ENCODE measurements at places on chromosomes 3 and 15.

- DNase-seq: no peak
These were observed 33.3 kb upstream of the ZKSCAN7 start for GRCh38 chr3:44521721-44522120.

GRCh38 chr3:134839990-134840389 is 44.9 kb downstream of the EPHB1 start:
- DNase-seq: no peak

- no peak for DNase-seq
These were observed 29.4 kb upstream of the ATP8B4 start for GRCh38 chr15:50148362-50148963.

DNA sequence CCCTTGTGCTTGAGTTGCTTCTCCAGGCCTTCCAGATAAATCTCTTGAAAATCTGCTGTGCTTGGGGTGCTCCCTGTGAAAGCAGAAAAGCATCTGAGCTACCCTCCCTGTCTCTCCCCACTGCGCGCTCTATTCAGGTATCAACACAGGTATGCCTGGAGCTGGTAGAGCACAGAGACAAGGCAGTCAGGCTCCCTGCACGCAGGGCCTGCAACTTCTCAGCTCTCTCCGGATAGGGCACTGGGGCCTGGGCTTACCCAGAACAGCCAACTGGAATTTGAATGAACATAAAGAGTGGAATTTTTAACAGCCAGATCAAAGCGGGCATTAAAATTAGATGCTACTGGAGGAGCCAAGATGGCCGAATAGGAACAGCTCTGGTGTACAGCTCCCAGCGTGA is 183.6 kb downstream of the XXYLT1 start:
- DNase-seq: no peak

- DNase-seq: no peak
These were observed 10.8 kb downstream of the PLXND1 start for GRCh38 chr3:129595544-129596193.

- no peak for DNase-seq
These were observed 483.3 kb upstream of the GOLIM4 start for GRCh38 chr3:168579010-168579409.

DNA sequence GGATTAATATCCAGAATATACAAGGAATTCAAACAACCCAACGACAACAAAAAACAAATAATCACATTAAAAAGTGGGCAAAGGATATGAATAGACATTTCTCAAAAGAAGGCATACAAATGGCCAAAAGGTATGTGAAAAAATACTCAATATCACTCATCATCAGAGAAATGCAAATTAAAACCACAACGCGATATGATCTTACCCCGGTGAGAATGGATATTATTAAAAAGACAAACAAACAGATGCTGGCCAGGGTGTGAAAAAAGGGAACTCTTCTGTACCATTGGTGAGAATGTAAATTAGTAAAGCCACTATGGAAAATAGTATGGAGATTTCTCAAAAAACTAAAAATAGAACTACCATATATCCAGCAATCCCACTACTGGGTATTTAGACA is 43.5 kb upstream of the MEF2A start:
- no peak for DNase-seq

GRCh38 chr3:133377396-133377795 is 22.5 kb upstream of the BFSP2 start:
- DNase-seq: no peak

DNA sequence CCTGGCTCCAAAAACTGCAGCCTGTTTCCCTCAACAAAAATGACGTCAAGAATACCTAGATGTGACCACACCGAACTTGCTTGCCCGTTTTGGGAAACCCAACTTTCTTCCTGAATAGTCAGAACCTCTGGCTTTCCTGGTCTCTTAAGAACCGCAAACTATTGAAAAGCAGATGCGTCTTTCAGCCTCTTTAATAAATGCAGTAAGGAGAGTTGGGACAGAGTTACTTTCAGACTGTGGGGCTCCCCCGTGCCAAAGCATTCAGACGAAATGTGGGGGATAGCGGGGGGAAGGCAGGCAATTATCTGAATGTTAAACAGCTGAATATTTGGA is 1.2 kb upstream of the PROK2 start:
- DNase-seq: no peak

DNA sequence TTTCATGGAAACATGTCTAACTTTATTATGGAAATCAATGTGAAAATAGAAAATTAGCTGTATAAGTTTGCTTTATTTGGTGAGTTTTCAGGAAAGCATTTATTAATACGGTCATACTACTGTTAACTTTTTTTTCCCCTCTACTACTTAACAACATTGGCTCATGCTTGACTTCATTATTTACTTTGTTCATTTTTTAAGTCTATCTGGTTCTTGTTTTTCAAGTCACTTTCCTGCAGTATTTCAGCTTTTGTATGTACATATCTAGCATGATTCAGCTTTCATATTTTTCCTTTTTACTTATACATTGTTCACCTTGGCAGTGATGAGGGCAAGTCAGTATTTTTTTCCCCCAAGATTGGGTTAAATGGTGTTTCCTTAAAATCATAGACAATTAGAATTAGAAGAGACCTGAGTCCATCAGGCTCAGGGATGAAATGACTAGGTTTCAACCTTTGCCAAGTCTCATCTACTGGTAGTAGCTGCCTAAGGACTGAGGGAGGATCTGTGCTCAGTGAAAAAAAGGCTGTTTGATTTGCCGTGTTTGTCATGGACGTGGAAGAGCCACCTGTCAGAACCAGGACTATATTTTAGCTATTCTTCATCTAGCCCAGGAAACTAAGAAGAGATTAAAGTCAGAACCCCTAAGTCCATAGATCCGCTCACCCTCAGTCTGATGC is 15.4 kb downstream of the TMOD3 start:
- DNase-seq: no peak

GRCh38 chr15:67104510-67104909 is 39.1 kb downstream of the SMAD3 start:
- DNase-seq: no peak

- DNase-seq: no peak
These were observed 739.2 kb upstream of the NR2F2 start for GRCh38 chr15:95591270-95591669.

Measured in nucleus accumbens (tissue), 56 donors.